Stimulated activated CD4-positive, alpha-beta T cell treated with anti-CD3 and anti-CD28 coated beads, Interleukin-1b, Interleukin-23, amount 100 ng/mL, for 1 hour (primary cell): ENCODE measurements at places on chromosomes 3 and 15.

DNA sequence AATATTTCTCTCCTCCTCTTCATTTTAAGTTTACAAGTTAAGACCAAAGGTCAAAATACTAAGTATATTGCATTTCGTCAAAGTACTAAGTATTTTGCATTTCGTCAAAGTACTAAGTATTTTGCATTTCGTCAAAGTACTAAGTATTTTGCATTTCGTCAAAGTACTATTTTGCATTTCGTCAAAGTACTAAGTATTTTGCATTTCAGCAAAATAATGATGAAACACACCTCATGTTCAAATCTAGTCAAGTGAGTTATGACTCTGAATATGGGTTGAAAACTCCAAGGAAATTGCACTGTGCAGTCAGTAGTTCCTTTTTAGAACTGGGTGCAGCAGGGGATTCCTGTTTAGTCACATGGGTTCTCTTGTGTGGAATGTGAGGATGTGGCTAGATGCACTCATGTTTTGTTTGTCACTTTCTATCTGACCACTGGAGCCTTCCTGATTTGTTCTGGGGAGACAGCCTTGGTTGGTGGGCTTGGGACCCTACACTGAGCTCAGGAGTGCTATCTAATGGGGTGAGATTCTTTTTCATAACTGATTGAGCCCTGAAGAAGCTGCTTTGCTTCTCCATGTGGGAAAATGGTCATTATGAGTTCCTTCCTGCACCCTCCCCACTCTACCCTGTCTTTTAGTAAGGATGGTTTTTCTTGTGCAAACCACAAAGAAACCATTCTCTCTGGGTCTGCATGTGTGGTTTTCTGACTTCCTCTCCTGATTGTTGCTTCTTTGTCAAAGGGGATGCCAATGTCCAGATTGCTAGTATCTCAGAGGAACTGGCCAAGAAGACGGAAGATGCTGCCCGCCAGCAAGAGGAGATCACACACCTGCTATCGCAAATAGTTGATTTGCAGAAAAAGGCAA is 73.4 kb downstream of the CCK start:
- no peak for DNase-seq

- DNase-seq: no peak
Measured at GRCh38 chr3:118332699-118333098, 701.9 kb downstream of the IGSF11 start.

- no peak for DNase-seq
Measured at GRCh38 chr3:94323596-94323995, 260.7 kb downstream of the NSUN3 start.

- DNase-seq: no peak
Measured at GRCh38 chr3:127025456-127025855, 42.5 kb downstream of the PLXNA1 start.

DNA sequence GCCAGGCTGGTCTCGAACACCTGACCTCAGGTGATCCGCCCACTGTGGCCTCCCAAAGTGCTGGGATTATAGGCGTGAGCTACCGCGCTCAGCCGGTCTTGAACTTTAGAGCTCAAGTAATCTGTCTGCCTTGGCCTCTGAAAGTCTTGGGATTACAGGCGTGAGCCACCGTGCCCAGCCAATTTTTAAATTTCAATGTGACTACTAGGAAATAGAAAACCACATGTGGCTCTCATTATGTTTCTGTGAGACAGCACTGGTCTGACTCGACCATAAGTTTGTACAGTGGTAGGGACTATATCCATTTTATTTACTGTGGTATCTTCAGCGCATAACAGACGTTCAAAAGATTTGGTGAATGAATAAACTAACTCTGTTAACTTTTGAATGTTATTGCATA is 9.1 kb downstream of the ZFAND6 start:
- no peak for DNase-seq

DNA sequence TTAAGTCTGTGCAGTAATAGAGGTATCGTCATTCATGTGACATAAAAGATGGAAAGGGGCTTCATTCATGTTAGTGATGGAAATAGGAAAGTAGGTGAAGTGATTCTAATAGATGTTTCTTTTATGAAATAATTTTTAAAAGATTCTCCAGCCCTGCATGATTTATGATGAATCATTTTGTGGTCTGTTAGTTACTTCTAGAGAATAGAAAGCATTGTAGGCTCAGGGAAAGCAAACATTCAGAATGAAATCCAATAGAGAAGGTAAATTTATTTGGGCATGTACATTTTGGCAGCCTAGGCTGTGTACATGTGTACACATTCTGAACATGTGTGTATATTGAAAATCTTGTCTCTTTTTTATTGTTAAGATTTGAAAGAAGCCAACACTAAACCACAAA is 23.1 kb downstream of the PPARG start:
- no peak for DNase-seq

DNA sequence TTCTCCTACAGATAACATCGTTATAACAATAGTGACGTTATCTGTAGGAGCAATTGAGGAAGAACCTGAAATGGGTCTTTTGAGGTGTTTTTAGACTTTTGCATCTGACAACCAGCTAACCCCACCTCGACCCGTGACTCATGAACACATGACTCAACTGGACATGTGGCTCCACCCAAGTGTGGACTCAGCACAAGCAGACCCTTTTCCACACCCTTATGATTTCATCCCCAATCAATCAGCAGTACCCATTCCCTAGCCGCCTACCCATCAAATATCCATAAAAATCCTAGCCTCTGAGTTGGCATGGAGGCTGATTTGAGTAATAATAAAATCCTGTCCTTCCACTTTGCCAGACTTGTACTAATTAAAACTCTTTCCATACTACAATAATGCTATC is 255.4 kb downstream of the ARPP21 start:
- DNase-seq: no peak

DNA sequence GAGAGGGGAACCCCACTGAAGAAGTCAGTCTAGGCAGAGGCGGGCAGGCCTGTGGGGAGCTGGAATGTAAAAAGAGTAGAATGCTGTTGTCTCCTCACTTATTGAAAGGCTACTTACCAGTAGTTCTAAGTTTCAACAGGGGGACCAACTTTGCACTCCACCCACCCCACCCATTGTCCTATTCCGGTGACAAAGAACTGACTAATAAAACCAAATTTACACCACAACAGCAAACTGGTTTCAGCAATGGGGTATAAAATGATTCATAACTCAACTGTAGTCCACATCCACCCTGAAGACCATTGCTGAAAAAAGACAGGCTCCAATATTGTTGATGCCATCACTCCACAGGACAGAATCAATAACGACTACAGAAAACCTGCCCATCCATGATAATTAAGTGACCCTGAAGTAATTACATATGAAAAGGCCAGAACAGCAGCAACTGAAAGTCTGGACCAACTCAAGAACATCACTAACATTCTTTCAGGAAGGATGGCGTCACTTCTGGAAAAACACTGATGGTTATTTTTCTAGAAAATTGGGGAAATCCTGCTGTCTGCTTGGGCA is 80.2 kb downstream of the ABI3BP start:
- DNase-seq: no peak

- no peak for DNase-seq
Measured at GRCh38 chr3:15298504-15298903, 33.9 kb downstream of the SH3BP5 start.
